Chondrocyte (in vitro differentiated cells): ENCODE measurements at places on chromosomes 2 and 18.

DNA sequence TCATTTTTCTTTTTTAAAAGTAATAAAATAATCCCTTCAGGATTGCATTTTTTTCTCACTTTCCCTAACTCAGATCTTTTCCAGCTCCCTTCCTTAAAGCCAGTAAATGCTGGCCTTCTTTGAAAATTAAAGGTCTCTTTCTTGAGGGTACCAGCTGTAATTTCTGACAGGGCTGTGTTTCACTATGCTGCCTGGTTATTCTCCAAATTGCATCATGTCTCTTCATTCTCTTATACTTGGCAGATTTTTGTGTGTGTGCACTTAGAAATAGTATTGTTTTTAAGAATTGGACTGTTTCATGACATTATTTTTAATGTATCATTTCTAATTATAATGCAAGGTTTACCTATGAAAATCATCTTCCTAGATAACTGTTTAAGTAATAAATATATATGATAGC lies 72.0 kb upstream of the EPB41L5 start:
- DNase-seq, result no peak

DNA sequence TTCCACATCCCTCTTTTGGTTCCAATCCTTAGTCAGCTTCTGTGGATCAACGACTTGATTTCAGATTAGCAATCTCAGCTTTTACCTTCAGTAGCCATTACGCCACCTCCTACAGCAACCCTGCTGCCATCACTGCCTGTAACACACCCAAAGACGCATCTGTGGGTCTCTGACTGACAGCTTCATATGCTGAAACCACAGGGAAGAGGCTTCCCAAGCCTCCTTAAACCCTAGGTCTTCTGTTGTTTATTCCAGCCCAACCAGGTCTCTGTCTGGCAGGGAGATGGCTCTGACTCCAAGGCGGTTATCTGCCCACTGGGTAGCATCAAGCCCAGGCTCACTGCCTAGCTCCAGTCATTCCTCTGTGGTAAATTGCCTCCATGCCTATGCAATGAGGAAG lies 28.6 kb upstream of the TRIB2 start:
- no peak for DNase-seq

DNA sequence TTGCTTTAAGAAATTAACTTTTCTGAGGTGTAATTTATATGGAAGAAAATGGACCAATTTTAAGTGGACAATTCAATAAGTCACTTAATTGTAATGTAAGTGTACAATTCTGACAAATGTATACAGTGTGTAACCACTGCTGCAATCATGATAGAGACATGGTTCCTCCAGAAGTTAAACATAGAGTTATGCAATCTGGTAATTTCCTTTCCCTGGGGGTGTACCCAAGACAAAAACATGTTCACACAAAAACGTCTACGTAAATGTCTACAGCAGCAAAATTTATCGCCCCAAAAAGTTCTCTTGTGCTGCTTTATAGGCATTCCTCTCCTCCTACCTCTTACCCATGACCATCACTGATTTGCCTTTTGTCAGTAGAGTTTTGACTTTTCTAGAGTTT lies 141.5 kb downstream of the AQP4 start:
- no peak for DNase-seq

- no peak for DNase-seq
Observed at GRCh38 chr18:76131738-76132137, 363.3 kb downstream of the ZNF516 start.

GRCh38 chr2:127857265-127857808 lies 618 bp downstream of the POLR2D start:
- DNase-seq, result no peak

GRCh38 chr2:211673133-211673905 lies 865.3 kb downstream of the ERBB4 start:
- no peak for DNase-seq
